Activated CD4-positive, alpha-beta memory T cell treated with anti-CD3 and anti-CD28 coated beads for 36 hours (primary cell): ENCODE measurements at places on chromosomes 7 and 10. TPM values are rescaled to one million over a fixed set of nuclear protein-coding genes. Genes with fewer than 3 reads are reported as not detected.

ANKRD61 gene
- 0.33 TPM for total RNA-seq

TRIP6 gene
- 25.9 TPM for total RNA-seq

ANKRD30A gene
- not detected for total RNA-seq

SNCG gene
- total RNA-seq, result not detected

ELOVL3 gene
- total RNA-seq, result 0.21 TPM

PTPN20 gene
- total RNA-seq, result 1.5 TPM

ASZ1 gene
- not detected for total RNA-seq

PPP1R3C gene
- total RNA-seq, result 0.07 TPM

HIP1 gene
- total RNA-seq, result 7.9 TPM

SDK1 gene
- total RNA-seq, result 0.24 TPM

ADRB1 gene
- total RNA-seq, result not detected

CALML5 gene
- total RNA-seq, result not detected

PTPRN2 gene
- total RNA-seq, result 0.64 TPM

AGAP9 gene
- 7.2 TPM for total RNA-seq

FOXP2 gene
- not detected for total RNA-seq

GAD2 gene
- total RNA-seq, result not detected

DMBT1 gene
- total RNA-seq, result not detected

NKX1-2 gene
- total RNA-seq, result not detected

SEMA3C gene
- total RNA-seq, result not detected

INMT gene
- not detected for total RNA-seq

TAS2R41 gene
- not detected for total RNA-seq

CYP3A5 gene
- total RNA-seq, result not detected

RTKN2 gene
- 5.9 TPM for total RNA-seq

SUV39H2 gene
- 39.8 TPM for total RNA-seq

EBF3 gene
- not detected for total RNA-seq

VPS37D gene
- 0.26 TPM for total RNA-seq

ATOH7 gene
- total RNA-seq, result not detected

ZNF365 gene
- 1.2 TPM for total RNA-seq

GLI3 gene
- not detected for total RNA-seq

CYP26A1 gene
- total RNA-seq, result not detected

SYT15B gene
- total RNA-seq, result 0.14 TPM

TEX47 gene
- total RNA-seq, result not detected

OR9A4 gene
- total RNA-seq, result not detected

LRMDA gene
- total RNA-seq, result not detected

UTF1 gene
- total RNA-seq, result not detected

ADARB2 gene
- total RNA-seq, result 2.2 TPM

CUZD1 gene
- total RNA-seq, result 1.4 TPM

GHRHR gene
- not detected for total RNA-seq

ZNF488 gene
- 0.38 TPM for total RNA-seq

CFAP43 gene
- 0.22 TPM for total RNA-seq

NPTX2 gene
- not detected for total RNA-seq

BMPER gene
- total RNA-seq, result not detected

OIT3 gene
- total RNA-seq, result not detected

COBL gene
- total RNA-seq, result not detected

GHITM gene
- total RNA-seq, result 192 TPM

RNF133 gene
- total RNA-seq, result not detected

MPP7 gene
- 12.8 TPM for total RNA-seq

LFNG gene
- total RNA-seq, result 33.0 TPM

ATG9B gene
- total RNA-seq, result 4.6 TPM

SPDYE6 gene
- not detected for total RNA-seq

FBXO24 gene
- total RNA-seq, result 2.6 TPM
